ENCODE measurements at places on chromosomes 3 and 15.

GRCh38 chr3:49556500-49557275 is 2.4 kb downstream of the BSN start:
- DNase-seq, result no peak

DNA sequence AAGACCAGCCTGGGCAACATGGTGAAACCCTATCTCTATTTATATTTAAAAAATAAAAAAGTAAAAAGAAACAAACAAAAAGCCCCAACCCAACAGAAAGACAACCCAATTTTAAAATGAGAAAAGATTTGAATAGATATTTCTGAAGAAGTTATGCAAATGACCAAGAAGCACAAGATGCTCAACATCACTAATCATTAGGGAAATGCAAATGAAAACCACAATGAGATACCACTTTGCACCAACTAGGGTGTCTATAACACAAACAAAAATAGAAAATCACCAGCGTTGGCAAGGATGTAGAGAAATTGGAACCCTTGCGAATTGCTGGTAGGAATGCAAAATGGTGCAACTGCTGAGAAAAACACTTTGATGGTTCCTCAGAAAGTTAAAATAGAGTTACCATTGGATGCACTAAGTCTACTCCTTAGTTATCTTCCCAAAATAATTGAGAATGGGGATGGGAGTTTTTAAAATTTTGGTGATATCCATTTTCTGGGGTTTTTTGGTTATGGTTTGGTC is 45.8 kb upstream of the CCNB2 start:
- DNase-seq, result no peak

- DNase-seq, result no peak
Observed at GRCh38 chr3:158528076-158528674, 42.8 kb upstream of the MLF1 start.

- DNase-seq, result no peak
Observed at GRCh38 chr15:58951388-58952007, 18.0 kb upstream of the SLTM start.

GRCh38 chr15:87631093-87631492 is 625.4 kb downstream of the NTRK3 start:
- DNase-seq, result no peak

- no peak for DNase-seq
Observed at GRCh38 chr15:27535445-27536129, 563.5 kb downstream of the OCA2 start.

DNA sequence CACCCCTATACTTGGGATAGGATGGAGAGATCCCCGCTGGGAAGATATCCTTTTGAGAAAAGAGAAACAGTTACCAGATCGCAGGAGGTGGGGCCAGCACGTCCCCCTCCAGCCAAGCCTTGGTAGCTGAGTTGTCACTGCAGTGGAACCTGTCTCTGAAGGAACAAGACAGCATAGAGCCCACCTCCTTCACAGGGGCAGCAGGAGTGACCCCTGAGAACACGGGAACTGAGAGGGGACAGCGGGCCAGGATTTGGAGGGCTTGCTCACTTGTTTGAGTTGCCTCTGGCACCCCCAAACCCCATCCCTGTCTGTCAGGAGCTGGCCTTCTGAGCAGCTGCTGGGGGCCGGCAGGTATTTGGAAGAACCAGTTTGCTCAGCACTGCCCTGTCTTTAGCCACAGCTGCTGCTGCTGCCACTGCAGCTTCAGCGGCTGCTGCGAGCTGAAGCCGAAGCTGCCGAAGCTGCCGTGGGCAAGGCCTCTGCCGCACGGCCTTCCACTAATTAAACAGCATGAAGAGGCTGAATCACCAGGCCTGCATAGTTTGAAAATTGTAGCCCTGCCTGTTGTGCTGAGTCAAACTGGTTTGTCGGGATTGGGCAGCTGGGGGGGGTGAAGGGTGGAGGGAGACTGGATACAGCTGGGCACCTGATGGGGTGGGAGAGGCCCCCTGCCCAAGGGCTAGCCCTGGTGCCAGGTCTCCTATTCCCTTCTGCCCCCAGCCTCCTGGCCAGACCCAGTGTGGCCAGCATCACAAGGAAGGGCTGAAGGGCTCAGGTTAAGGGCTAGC is 4.0 kb downstream of the EPHB3 start:
- DNase-seq, result no peak

- no peak for DNase-seq
Observed at GRCh38 chr15:80003934-80004472, 33.0 kb upstream of the BCL2A1 start.

GRCh38 chr15:63146684-63147083 is 10.6 kb downstream of the RPS27L start:
- no peak for DNase-seq

DNA sequence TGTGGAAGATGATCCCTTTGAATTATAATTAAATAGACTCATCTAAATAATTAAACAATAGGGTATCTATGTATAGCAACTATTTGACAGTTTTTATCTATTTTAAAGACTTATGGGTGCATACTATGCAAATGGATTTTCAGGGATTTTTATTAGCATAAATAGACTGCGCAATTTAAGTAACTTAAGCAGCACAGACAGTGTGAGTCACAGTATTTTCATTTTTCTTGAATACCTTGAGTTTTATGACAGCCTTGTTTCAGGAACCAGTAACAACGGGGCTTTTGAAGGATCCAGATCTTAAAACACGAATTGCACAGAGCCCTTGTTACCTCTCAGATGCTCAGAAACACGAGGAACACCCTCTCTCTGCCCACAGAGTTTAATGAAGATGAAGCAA is 175.5 kb upstream of the CD96 start:
- no peak for DNase-seq

- no peak for DNase-seq
Observed at GRCh38 chr15:41881920-41882688, 11.7 kb downstream of the SPTBN5 start.

DNA sequence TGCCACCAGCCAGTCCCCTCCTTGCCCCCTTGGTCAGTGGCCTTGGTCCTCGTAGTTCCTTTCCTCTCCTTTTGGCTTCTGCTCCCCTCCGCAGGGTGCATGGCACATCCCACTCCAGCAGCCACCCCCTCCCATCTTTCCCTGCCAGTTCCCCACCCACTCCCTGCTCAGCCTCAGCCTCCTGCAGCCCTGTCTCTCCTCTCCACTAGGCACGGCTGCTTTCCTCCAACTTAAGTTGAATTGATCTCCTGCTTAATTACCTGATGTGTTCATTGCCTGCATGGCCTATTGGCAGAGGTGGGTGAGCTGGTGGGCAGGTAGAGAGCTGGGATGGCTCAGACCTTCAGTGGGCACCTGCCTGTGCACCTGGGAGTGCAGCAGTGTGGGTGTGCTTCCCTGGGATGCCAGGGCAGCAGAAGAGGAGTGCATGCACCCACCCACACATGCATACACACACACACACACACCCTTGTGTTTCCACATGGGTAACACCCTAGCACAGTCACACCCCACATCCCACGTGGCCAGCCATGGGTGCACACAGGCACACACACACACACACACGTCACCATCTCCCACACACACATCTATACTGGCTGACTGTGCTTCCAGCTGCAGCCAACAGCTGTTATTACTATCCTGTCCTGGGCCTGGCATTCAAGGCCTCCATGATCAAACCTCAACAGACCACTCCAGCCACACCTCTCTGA is 30.9 kb downstream of the C3orf18 start:
- no peak for DNase-seq

DNA sequence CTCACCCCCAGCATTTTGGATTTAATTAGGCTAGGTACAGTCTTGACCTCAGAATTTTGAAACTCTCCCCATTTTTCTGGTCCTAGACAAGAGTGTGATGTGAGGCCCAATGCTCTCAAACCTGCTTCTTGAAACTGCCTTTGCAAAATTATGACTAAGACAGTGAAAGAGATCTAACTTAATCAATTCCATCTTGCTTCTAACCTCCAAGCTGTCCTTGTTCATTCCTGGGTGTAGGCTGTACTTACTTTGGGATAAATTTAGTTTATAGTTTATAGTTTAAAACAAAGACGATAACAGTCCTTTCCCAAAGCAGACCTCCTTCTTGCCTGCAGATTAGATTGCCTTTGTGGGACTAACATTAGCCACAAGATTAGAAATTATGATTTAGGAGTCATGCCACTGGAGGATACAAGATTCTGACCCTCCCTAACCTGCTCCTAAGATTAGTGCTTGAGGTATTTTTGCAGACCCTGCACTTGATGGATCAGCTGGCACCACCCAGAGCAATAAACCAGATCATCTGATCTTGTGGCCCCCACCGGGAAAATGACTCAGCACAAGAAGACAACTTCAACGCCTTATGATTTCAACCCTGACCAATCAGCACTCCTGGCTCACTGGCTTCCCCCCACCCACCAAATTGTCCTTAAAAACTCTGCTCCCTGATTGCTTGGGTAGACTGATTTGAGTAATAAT is 59.6 kb downstream of the CD200R1L start:
- no peak for DNase-seq

- DNase-seq, result no peak
Observed at GRCh38 chr3:146517684-146518435, 26.5 kb downstream of the PLSCR1 start.

DNA sequence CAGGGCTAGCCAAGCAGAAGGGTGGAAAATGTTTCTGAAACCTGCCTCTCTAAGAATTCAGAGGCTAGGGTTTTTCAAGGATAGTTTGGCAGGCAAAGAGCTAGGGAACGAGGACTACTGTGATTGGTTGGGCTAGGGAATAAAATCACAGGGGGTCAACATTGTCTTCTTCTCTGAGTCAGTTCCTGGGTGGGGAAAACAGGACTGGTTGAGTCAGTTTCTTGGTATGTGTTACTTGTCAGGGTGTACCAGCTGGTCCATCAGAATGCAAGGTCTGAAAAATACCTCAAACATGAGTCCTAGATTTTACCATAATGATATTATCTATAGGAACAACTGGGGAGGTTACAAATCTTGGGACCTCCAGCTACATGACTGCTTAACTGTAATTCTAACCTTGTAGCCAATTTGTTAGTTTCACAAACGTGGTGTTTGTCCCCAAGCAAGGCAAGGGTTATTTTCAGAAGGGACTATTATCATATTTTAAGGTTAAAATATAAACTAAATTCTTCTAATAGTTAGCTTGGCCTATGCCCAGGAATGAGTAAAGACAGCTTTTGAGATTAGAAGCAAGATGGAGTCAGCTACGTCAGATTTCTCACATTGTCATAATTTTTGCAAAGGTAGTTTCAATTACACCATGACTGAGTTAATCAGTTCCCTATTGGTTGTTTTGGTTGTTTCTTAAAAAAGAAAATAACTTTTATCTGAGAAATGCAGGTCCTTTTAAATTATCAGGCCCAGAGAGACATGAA is 231.5 kb downstream of the ALCAM start:
- no peak for DNase-seq

DNA sequence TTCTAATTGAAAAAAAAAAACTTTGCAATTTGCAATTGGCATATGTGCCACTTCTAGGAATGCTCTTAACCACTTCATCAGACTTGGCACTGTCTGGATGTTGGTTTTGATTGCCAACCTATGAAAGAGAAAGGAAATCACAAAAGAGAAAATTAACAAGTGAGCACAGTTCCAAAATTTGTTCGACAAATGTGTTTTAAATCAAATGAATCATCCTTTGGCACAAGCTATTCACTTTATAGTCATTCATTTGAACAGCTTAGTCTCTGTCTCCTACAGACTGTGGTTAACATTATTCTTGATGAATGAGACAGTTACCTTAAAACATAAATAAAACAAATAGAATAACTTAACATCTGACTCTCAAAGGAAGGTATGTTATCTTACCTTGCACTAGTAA is 265.0 kb downstream of the EPHA3 start:
- no peak for DNase-seq

DNA sequence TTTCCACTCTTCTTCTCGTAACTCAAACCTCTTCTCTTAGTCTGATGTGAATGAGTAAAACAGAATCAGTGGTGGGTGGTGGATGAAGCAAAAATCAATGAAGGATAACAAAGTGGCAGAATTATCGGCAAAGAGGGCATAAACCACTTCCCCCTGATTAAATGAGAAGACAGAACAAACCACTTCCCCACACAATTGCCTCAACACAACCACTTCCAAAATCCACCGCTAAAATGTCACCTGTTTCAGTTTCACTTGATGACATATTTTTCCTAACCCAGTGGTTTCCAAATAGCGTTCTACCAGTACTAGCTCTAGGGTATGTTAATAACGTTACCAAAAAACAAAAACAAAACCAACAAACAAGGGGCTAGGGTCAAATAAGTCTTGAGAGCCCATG is 478.7 kb upstream of the WNT5A start:
- DNase-seq, result no peak

- peak; percentile 72 for DNase-seq
Observed at GRCh38 chr15:68781766-68782588, 38.7 kb downstream of the ANP32A start.

DNA sequence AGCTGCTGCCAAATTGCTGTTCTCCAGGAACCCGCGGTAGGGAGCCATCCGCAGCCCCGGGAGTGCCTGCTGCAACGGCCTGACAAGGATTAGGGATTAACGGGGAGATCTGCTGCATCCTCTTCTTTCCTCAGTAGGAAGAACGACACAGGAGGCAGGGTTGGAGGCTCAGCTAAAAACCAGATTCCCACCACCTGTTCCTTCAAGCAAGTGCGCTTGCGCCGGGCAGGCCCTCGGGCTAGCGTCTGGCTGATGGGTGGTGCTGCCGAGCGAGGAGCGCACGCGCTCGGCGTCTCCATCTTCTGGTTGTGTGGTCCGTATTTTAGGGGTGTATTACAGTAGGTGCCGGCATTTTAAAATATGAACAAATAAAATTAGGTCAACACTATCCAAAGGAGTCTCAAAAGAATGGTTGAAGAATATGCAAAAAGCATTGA is 25.4 kb upstream of the SLC25A26 start:
- peak; percentile 54 for DNase-seq

DNA sequence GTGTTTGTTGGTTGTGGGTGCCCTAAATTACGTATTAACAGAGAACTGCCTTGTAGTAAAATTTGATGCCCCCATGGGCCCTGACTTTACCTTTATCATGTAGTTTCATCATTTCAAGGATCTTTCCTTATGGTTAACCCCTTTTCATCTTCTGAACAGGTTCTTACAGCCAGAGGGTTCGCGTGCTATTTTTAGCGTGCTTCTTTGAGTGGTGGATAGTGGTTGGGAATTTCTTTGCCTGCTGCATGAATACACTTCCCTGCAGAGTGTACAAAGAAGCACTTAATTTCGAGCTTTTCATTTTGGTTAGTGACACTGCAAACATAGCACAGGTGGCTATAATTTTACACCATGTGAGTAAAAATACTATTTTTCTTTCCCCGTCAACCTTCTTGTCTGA is 231.8 kb downstream of the ROBO2 start:
- no peak for DNase-seq

DNA sequence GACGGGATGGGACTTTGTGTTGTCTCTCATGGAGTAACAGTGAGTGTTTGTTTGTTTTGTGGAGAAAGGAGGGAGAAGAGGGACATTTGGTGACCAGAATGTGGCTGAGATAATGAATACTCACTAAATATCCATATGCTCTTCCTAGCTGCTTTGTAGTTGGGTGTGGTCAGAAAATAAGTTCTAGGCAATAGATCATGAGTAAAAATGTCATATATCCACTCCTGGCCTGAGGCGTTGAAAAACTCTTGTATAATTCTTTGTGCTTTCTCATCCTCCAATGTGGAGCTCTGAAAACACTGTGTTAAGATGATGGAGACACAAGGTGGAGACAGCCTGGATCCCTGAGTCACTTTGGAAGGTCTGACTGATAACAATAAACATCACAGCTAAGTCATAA is 28.0 kb upstream of the IL16 start:
- DNase-seq, result no peak

All from activated CD4-positive, alpha-beta T cell treated with anti-CD3 and anti-CD28 coated beads for 36 hours (primary cell).